Activated T-helper 17 cell treated with anti-CD3 and anti-CD28 coated beads, Interleukin-2, amount 50 U/mL, for 72 hours (primary cell): ENCODE measurements at places on chromosomes 11 and 22.

DNA sequence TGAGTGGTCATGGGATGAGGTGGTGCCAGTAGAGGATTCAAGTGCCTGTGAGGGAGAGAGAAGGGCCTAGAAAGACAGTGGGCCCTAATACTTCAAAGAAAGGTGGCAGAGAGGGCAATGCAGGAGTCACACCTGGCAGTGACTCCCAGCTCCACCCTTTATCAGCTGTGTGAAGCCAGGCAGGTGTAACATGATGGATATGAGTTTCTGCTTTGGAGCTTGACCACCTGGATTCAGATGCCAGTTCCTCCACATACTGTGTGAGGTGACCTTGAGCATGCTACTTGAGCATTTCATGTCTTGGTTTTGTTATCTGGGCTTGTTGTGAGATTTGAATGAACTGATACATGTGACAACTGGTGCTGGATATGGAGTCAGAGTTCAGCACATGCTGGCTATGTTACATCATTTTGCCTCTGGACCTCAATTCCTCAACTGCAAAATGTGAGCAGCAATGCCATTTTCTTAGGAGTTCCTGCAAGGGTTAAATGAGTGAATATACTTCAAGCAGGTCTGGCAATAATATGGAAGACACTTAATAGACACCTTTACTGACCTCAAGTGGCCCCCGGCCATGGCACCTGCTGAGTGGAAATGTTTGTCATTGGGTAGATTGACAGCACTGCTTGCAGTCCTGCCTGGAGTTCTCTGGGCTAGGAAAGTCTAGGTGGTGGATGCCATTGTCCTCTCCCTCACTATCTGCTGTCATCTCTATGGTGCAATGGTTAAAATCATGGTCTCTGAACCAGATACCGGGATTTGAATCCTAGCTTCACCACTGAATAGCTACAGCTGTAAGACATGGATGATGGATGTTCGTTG lies 83.3 kb downstream of the MICAL2 start:
- no peak for ATAC-seq

DNA sequence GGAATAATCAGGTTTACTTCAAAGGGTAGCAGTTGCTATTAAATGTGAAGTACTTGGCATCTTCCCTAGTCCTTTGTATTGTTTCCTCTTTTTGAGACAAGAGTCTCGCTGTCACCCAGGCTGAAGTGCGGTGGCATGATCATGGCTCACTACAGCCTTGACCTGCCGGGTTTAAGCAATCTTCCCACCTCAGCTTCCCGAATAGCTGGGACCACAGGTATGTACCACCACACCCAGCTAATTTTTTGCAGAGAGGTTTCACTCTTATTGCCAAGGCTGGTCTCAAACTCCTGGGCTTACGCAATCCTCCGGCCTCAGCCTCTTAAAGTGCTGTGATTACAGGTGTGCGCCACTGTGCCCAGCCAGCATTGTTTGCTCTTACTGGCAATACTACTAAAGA lies 36.2 kb upstream of the RAPSN start:
- ATAC-seq: no peak

DNA sequence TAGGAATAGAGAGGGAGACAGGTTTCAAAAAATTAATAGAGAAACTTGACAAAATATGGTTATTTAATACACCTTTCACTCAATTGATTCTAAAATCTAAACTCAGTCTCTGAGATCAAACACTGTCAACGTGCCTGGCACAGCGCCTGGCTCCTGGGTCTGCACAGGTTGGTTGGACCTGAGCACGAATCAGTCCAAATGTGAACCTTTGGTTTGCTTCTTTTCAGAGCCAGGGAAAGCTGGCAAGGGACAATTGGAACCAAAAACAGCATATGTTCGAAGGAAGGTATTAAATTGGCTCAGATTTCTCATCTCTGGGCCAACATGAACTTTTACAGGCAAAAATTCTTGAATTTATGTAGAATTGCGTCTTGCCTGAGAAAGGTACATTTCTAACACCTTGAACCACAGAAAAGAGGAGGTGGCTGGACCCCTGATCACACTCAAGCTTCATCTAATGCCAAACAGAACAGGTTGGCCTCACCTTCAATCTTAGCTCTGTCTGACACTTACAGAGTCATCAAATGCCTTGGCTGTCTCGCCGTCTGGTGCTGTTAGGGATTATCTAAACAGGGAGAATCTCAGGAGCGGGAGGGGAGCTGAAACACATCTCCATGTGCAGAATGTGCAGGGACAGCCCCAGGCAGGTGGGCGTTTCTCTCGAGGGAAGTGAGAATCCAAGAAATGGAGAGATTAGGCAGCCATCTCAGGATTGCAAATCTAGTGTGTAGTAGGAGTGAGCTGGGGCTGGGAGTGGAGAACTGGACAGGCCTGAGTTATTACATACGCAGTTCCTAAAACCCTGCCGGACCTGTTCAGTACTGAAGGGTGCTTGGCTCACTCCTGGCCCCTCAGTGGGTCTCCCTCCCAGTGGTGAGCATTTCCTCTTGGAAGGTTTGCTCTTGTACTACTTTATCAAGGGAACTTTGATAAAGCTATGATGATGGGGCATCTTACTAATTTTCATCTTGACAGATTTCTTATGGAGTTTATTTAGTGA lies 442.2 kb upstream of the B3GAT1 start:
- no peak for ATAC-seq

- ATAC-seq: no peak
Measured at GRCh38 chr11:45475173-45475572, 189.0 kb upstream of the SYT13 start.

GRCh38 chr22:43897751-43898261 lies 6.0 kb upstream of the PNPLA5 start:
- ATAC-seq: peak; percentile 95

GRCh38 chr22:28015676-28016601 lies 96.9 kb upstream of the PITPNB start:
- no peak for ATAC-seq

GRCh38 chr22:35328472-35328885 lies 28.8 kb downstream of the TOM1 start:
- ATAC-seq: no peak

DNA sequence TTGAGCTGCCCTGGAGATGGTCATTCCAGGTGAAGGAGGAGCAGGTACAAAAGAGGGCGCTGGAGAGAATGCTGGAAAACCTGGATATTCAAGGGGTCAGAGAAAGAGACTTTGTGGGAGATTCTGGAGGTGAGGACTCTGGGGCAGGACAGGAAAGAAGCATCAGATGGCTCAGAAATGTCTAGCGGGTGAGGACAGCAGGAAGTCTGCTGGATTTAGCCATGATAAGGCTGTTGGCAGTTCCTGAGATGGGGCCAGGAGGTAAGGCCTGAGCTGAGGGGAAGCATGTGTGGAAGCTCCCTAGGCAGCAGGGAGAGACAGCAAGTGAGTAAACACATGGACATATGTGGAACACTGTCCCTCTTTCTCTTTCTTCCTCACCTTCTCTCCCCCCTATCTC lies 1.5 kb downstream of the UPB1 start:
- ATAC-seq: no peak

DNA sequence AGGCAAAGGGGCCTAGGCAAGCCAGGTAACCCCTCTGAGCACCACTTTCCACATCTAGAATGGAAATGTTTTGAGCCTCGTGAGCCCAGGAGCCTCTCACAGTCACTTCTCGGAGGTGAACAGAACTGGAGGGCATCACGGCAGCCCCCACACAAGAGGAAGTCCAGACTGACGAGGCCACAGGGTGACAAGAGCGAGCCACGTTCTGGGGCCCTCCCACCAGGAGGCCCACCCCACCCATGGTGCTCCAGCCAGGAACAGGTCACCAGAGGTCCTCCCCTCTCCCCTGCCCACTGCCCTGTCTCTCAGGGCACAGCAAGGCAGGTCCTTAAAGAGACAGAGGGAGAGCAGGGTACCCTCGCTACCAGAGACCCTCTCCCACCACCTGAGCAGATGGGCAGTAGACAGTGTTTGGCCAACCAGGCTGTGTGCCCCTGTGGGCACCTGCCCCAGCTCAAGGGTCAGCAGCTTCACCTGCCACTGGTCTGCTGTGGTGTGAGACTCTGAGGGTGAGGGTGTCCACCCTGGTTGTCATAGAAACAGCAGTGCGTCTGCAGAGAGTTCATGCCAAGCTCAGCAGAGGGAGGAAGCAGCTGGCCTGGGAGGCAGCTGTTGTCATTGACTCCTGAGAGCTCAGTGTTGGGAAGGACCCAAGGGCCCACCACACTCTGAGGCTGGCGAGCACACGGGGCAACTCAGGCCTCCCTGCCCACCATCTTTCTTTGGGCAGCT lies 31.4 kb downstream of the RSPH14 start:
- no peak for ATAC-seq

DNA sequence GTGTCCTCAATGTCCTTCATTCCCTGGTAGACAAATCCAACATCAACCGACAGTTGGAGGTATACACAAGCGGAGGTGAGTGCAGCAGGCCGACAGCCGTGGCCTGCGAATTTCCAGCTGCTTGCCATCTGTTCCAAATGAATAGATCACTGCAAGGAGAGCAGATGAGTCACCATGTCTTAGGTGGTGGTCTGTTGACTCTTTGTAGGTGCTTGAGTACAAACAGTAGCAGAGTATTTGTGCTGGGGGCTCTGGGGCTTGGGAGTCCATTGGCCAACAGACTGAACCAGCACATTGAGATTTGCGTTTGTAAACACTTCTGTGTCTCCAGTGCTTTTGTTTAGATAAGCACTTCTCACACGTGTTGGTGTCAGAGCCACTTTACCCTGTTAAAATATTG lies 21.1 kb downstream of the EIF3L start:
- ATAC-seq: no peak

- no peak for ATAC-seq
Measured at GRCh38 chr11:90218606-90219005, 4.2 kb downstream of the CHORDC1 start.

DNA sequence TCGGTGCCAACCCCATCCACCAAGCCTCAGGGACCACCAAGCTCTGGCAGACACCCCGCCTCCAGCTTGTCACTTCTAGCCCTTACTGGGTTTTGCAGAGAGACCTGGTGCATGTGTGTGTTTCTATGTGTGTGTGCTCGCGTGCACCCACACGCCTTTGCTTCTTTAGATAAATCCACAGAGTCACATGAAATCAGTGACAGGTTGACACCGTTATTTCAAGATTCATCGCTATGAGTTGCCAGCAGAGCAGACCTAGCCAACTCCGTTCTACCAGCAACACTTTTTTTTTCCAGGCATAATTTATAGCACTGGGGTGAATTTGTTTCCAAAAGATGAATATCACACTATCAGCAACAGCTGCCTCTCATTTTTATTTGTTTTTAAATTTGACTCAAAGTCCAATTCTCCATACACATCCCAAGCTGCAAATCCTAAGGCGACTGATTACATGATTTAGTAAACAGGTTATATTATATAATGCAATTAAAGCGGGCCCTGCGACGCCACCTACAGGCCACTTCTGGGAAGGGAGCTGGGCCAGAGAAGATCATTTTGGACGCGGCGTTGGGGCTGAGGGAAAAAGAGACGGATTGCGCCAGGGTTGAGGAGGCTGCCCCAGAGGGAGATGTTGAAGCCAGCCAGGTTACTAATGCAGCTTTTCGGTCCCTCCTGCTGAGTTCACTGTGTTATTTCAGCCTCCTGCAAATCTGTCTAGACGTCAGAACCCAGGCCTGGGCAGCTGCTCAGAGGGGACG lies 150.5 kb downstream of the FEZ1 start:
- peak; percentile 56 for ATAC-seq
